Stimulated activated CD8-positive, alpha-beta memory T cell treated with anti-CD3 and anti-CD28 coated beads, Interleukin-4, amount 100 ng/mL, for 4 hours (primary cell): ENCODE measurements at places on chromosomes 1 and 21.

- no peak for DNase-seq
These were observed 40.6 kb downstream of the PTP4A2 start for GRCh38 chr1:31897526-31898100.

DNA sequence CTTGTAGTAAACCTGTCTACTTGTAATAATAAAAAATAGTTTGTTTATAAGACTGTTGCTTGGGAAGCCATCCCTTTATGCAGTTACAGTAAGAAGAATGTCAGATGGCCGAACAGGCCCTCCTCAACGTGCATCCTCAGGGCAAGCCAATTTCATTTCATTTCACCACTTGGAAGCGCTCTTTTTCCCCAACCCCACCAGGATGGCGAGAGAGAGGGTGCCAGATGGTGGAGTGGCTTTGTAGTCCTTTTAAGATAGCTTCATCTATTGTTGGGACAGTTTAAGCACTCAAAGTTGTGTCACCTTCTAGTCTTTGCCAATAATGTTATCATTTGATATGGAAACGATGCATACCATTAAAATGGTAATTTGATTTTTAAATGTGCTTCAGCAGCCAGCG, 356.3 kb upstream of the CAMK1G start:
- DNase-seq, result no peak

GRCh38 chr1:81432654-81433109, 368.1 kb upstream of the ADGRL2 start:
- no peak for DNase-seq

- no peak for DNase-seq
These were observed 1.2 kb downstream of the SARS1 start for GRCh38 chr1:109214695-109215623.

DNA sequence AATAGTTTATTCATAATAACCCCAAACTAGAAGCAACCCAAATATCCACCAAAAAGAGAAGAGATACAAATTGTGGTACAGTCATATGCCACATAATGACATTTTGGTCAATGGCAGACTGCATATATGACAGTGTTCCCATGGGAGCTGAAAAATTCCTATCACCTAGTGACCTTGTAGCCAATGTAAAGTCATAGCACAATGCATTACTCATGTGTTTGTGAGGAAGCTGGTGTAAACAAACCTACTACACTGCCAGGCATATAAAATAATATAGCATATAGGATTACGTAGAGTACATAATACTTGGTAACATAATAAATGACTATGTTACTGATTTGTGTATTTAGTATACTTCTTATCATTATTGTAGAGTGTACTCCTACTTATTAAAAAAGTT, 29.5 kb upstream of the SLFNL1 start:
- no peak for DNase-seq

- no peak for DNase-seq
These were observed 54.0 kb downstream of the APP start for GRCh38 chr21:26116456-26117011.

GRCh38 chr1:31230378-31230777, 9.3 kb downstream of the NKAIN1 start:
- DNase-seq, result no peak

DNA sequence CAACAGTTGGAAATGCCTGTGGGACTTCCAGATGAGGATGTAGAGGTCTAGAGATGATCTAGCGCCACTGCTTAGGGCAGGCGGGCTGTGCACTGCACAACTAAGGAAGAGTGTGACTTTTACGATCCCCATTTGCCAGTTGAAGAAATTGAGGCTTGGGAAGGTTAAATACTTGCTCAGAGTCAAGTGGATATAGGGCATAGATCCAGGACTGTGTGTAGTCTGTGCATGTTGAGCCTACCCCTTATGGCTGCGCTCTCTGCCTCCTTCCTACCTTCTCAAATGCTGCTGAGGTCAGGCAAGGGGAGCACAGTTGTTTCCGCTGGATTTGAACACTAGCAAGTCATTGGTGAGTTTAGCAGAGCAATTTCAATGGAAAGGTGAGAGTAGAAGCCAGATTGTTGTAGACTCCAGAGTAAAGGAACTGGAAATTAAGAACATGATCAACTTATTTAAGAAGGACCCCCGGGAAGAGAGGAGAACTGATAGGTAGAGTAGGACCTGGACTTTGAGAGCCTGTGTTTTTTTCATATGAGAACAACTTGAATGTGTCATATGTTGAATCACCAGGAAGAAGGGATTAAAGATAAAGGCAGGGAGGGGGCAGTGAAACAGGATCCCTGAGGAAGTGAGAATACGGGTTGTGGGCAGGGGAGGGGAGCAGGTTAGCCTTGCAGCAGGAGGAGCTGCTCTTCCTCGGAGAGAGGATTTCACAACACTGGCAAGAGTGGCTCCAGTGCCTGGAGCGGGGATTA, 2.7 kb downstream of the CAPN2 start:
- no peak for DNase-seq

GRCh38 chr1:63688302-63688890, 85.4 kb upstream of the ROR1 start:
- no peak for DNase-seq

GRCh38 chr1:56237491-56238064, 341.8 kb downstream of the PLPP3 start:
- no peak for DNase-seq
